ENCODE measurements at places on chromosomes 2 and 18. TPM values are rescaled to one million over a fixed set of nuclear protein-coding genes. Genes with fewer than 3 reads are reported as not detected.

GRCh38 chr2:148812306-148812705 is 62.7 kb upstream of the KIF5C start:
- H3K27me3 ChIP-seq, result no peaks in the 10 kb centered on the region
- no peak overlapping the region for H3K27ac ChIP-seq
- H3K4me3 ChIP-seq, result no peak overlapping the region
- peaks cover 29% of the 10 kb centered on the region for H3K4me1 ChIP-seq

DNA sequence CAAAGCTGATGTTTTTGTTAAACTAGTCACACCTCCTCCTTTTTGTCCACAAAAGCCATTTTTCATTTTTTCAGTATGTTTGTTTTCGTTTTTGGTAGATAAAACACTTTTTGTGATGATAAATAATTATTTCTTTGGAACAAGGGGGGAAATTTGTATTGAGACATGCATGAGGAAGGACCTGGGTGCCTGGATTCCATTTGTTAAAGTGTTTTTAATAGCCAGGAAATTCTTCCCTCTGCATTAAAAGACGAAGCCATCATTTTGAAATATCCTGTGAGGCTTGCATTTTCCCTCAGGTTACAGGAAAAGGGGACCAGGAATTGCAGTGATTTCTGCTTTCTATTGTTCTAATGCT is 52.1 kb upstream of the CTLA4 start:
- no peaks in the 10 kb centered on the region for H3K36me3 ChIP-seq
- H3K4me1 ChIP-seq, result peaks cover 36% of the 10 kb centered on the region
- no peak for DNase-seq
- H3K27me3 ChIP-seq, result no peaks in the 10 kb centered on the region

DNA sequence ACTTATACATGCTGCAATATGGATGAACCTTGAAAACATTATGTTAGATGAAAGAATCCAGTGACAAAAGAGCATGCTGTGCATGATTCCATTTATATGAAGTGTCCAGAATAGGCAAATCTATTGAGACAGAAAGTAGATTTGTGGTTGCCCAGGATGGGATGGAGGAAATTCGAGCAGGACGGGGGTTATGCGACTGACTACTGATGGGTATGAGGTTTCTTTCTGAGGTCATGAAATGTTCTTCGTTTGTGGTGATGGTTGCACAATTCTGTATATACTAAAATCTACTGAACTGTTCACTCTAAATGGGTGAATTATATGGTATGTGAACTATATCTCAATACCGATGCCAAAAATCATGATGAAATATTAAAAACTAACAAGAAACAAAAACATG is 18.9 kb upstream of the MTERF4 start:
- H3K27ac ChIP-seq, result no peak overlapping the region
- H3K27me3 ChIP-seq, result no peaks in the 10 kb centered on the region
- no peaks in the 10 kb centered on the region for H3K4me1 ChIP-seq
- no peaks in the 10 kb centered on the region for H3K36me3 ChIP-seq

- DNase-seq, result peak; percentile 53
- no peaks in the 10 kb centered on the region for H3K27me3 ChIP-seq
- H3K36me3 ChIP-seq, result peaks cover 6% of the 10 kb centered on the region
- peaks cover 23% of the 10 kb centered on the region for H3K4me1 ChIP-seq
- no peak overlapping the region for H3K4me3 ChIP-seq
These were observed 31.0 kb downstream of the RNF125 start for GRCh38 chr18:32049393-32050171.

DNA sequence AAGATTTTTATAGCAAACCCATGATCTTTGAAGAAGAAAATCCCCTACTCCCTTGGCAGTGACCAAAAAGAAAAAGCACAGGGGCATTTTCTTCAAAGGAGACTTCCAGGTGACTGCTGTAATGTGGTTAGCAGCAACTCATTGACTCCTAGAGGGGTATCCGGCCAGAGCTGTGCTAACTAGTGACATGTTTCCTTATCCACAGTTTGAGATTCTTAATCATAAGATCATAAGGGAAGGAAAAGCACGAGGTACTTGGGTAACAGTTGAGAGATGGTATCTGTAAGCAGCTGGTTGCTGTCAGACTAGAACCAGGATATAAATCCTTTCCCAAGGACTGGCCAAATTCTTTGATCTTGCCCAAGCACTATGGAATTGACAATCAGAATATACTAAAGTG is 124.7 kb downstream of the MREG start:
- H3K27ac ChIP-seq, result no peak overlapping the region
- no peaks in the 10 kb centered on the region for H3K36me3 ChIP-seq
- DNase-seq, result no peak
- H3K4me1 ChIP-seq, result peaks cover 8% of the 10 kb centered on the region

DNA sequence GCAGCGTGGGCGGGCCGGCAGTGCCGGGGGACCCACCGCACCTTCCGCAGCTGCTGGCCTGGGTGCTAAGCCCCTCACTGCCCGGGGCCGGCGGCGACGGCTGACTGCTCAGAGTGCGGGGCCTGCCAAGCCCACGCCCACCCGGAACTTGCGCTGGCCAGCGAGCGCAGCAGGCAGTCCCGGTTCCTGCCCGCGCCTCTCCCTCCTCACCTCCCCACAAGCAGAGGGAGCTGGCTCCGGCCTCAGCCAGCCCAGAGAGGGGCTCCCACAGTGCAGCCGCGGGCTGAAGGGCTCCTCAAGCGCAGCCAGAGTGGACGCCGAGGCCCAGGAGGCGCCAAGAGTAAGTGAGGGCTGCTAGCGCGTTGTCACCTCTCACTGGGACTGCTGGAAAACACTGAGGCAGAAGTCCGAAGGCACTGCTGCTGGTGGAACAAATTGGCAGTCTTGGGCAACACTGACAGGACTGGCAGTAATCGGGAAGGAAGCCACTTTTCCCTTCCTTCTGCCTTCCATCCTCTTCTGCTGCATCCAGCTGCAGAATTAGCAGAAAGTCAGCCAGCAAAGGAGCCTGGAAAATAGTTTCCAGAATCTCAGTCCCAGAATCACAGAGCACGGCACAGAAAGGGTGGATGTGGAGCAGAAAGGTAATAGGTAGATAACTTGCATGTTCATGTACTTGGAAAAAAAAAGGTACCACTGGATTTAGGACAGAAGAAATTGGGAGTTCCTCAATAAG is 179.4 kb upstream of the FN1 start:
- H3K4me1 ChIP-seq, result peaks cover 9% of the 10 kb centered on the region
- no peak for DNase-seq

DNA sequence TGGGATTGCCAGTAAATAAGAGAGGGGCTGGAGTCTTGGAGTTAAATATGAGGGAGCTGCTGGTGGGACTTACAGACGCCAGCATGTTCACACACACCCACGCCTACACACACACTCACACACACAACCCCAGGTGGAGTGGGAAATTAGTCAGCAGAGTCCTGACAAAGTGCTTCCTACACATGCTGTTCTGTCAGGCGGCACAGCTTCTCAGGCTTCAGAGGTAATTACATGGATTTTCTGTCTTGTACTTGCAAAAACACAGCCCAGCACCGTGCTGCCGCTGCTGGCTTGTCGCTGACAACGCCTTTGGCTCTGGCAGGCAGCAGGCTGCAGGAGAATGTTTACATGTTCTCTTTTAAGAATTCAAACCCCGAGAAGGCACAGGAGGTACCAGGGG is 1186.3 kb upstream of the CELF4 start:
- no peaks in the 10 kb centered on the region for H3K36me3 ChIP-seq
- H3K4me3 ChIP-seq, result no peak overlapping the region
- H3K27me3 ChIP-seq, result no peaks in the 10 kb centered on the region
- no peak for DNase-seq
- H3K4me1 ChIP-seq, result no peaks in the 10 kb centered on the region

PXDN gene
- total RNA-seq, result 15.7 TPM
